ENCODE measurements at places on chromosomes 7 and 10.

DNA sequence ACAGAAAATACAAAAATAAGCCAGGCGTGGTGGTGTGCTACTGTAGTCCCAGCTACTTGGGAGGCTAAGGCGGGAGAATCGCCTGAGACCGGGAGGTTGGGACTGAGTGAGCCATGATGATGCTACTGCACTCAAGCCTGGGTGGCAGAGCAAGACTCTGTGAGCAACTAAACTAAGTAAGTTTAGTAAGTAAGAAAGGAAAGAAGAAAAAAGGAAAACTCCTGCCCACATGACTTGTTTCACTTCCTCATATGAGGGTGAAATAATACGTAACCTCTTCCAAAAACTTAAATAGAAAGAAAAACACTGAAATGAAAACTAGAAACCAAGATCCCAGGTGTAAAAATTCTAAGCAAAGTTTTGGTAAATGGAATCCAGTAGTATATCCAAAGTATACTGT is 79.6 kb downstream of the LARP4B start:
- no peak for DNase-seq

DNA sequence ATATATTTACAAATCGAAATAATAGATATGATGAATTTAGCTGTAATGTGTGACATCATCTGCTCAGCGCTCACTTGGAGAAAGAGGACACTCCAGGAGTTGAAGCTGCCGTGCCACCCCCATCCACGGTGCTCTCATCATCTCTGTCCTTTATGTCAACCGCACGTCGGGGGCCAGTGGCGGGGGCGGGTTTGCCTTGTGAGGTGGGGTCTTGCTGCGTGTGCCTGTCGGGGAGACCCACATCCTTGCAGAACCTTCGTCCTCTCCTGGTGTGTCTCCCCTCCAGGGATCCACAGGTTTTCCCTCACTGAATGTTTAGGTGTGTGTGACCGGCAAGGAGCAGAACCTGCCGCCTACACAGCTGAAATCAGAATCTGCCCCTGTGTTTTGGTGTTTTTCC is 71.6 kb downstream of the INPP5A start:
- DNase-seq: no peak

DNA sequence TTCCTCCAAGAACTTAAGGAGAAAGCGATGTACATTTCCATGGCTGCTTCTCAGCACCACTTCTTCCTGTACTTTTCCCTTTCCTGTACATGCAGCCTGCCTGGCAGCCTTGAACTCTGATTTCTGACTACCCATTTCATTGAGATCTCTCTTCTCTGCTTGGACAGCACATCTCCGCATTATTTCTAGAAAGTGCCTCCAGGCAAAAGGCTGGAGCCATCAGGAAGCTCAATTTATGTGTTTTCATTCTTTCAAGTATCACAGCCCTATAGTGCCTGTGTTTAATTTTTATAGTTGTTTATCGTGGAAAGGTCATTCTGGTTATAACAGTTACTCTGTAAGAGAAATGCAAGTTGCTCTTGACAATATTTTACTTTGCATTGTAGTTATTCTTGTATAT is 688.0 kb upstream of the ANKRD30A start:
- no peak for DNase-seq

GRCh38 chr10:102919246-102919959 is 1.3 kb downstream of the CNNM2 start:
- DNase-seq: no peak
